ENCODE measurements at places on chromosomes 3 and 15.

GRCh38 chr3:45884368-45885201 is 1.8 kb upstream of the CCR9 start:
- DNase-seq, result no peak

DNA sequence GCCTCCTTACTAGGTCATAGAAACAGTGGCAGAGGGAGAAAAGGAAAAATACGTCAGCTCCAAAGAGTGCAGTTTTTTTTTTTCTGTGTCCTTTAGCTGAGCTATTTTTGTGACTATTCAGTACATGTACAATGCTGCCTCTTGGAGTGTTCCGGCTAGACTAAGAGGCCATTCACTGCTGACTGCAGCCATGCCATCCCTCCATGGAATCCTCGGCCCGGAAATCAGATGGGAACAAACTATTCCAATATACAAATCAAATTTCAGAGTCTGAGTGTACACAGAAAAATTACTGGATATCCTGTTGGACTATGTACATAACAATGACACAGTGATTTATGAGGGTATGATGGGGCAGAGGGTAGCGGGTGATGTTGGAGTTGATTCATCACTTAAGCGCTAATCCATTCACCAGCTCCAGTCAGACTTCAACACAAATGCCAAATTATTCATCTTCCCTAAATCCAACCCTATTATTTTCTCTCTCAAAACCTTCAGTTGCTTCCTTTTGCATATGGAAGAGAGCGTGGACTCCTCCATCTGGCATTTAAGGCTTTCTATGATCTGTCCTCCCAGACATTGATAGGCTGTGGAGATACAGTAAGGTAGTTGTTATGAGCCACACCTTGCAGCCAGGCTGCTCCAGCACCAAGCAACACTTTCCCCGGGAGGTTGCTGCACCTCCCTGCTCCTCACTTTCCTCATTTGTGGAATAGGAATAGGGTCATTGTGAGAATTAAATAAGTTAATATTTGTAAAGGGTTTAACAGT is 109.1 kb downstream of the LPP start:
- DNase-seq, result no peak

- no peak for DNase-seq
Measured at GRCh38 chr3:140068494-140069017, 133.6 kb downstream of the CLSTN2 start.

- no peak for DNase-seq
Measured at GRCh38 chr3:183555541-183556081, at the start of gene KLHL6. Gene KLHL6, minus strand, starts transcription at chr3:183555706. Its CDS starts 53 bp downstream, at chr3:183555653.

GRCh38 chr15:90918034-90918788 is 14.1 kb downstream of the HDDC3 start:
- no peak for DNase-seq

GRCh38 chr15:100241572-100242482 is 99.9 kb downstream of the ADAMTS17 start:
- DNase-seq, result no peak
